ENCODE measurements at places on chromosomes 4 and X.

DNA sequence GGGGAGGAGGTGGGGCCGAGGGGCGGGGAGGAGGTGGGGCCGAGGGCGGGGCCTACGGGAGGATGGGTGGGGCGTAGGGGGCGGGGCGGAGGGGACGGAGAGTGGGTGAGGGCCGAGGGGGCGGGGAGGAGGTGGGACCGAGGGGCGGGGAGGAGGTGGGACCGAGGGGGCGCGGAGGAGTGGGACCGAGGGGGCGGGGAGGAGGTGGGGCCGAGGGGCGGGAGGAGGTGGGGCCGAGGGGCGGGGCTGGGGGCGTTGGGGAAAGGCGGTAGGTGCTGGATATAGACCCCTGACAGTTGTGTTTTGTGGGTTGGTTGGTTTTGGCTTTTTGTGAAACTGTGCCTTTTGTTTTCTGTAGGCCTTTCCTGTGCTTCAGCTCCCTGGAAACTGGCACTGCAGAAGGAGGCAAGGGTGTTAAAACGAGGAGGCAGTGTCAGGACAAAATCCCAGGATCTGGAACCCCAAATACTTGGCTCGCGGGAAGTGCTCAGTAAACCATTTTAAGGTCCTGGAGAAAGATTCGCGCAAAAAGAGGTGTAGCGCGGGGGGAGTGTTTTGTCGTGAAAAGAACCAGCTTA is 580 bp upstream of the MMGT1 start:
- peak; percentile 61 for DNase-seq

GRCh38 chrX:4876268-4876667 is 1162.8 kb upstream of the PRKX start:
- DNase-seq, result no peak

DNA sequence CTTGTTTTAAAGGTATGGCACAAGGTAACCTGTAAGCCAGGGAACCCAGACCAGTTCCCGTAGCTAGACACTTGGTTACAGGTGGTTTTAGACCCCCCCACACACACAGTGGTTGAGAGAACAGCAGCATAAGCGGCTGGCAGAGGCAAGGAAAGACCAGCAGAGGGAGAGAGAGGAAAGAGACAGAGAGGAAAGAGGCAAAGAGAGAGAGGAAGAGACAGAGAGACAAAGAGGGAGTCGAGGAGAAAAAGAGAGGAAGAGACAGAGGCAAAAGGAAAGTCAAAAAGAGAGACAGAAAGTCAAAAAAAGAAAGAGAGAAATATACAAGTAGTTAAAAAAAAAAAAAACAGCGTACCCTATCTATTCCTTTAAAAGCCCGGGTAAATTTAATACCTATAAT is 19.5 kb upstream of the PCSK1N start:
- DNase-seq, result no peak

DNA sequence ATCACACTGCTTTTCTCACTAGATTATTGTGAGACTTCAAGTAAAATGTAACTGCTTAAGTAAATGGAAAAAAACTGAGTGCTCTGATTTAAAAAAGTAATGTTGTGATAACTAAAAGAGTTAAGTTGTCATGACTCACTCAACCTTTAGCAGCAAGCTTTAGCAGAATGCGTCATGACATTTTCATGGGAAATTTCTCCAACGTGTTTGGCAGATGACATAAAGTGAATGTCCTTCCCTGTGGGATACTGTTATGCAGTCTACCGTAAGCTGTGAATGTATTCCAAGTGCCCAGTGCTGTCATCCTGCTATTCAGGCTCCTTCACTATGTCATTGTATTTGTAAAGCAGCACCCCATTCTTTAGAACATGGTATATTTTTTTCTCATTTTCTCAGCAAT is 136.2 kb downstream of the CPXCR1 start:
- DNase-seq, result no peak

DNA sequence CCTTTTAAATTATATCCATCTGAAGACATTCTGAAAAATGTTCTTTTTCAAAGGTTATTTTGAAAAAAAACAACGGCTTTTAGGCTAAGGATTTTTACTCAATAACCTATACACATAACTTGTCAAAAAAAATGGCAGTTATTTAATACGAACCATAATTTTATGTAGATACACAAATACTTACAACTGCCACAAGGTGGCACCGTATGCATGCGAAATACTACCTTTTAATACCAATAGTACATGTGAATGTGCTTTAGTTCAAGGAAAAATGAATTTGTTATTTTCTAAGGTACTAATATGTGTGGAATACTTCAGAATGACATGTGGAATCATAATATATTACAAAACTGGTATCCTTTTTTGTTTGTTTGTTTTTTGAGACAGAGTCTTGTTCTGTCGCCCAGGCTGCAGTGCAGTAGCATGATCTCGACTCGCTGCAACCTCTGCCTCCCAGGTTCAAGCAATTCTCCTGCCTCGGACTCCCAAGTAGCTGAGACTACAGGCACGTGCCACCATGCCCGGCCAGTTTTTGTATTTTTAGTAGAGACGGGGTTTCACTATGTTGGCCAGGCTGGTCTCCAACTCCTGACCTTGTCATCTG is 4.6 kb upstream of the MAD2L1 start:
- DNase-seq, result no peak

DNA sequence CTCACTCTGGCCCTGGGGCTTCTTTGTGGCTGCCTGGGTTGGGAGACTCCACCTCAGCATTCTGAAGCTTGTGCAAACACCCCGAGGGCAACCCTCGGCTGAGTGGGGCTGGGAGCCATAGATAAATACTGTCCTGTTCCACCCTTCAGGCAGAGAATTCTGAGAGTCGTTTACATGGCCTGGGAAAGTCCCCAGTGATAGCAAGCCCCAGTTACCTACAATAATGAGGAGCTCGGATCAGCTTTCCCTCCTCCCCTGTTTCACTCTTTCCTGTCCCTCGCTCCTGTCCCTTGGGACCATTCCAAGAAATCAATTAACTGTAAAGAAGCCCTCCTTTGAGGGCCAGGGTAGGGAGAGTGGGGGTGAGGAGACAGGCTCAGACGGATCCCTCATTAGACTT is 31.6 kb upstream of the DDX3X start:
- no peak for DNase-seq

DNA sequence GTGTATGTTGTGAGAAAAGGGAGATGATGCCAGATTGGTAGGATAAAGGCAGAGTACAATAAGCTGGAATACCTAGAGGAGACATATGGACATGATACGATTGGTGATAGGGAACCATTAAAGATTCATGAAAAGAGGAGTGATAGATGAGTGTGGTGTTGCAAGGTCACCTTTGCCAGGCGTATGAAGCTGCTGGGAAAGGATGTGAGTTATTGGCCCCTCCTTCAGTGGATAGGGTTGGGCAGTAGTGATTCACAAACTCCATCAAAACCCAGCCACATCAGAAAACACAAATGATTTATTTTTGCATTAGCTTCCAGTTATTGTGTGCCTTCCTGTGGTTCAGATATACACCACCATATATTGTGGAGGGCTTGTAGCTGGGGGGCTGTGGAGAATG is 34.3 kb downstream of the TMEM164 start:
- no peak for DNase-seq

GRCh38 chrX:85375333-85375738 is 4.1 kb downstream of the POF1B start:
- no peak for DNase-seq

DNA sequence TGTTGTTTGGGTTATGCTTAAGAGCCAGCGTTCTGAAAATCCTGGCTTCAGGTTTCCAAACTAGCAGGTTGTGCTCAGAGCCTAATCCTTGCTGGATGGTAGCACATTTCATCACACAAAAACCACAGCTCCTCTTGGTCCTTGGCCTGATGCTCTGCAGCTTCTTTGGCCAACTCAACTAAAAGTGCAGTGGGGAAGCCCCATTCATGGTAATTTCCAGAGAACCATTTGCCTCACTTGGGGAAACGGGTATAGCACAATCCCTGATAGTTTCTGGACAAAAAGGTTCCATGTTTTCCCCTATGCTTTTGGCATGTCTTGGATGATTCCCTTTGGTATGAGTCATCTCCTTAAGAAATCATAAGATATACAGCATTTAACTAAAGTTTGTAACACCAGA is 78.7 kb downstream of the SYNPO2 start:
- DNase-seq, result no peak

DNA sequence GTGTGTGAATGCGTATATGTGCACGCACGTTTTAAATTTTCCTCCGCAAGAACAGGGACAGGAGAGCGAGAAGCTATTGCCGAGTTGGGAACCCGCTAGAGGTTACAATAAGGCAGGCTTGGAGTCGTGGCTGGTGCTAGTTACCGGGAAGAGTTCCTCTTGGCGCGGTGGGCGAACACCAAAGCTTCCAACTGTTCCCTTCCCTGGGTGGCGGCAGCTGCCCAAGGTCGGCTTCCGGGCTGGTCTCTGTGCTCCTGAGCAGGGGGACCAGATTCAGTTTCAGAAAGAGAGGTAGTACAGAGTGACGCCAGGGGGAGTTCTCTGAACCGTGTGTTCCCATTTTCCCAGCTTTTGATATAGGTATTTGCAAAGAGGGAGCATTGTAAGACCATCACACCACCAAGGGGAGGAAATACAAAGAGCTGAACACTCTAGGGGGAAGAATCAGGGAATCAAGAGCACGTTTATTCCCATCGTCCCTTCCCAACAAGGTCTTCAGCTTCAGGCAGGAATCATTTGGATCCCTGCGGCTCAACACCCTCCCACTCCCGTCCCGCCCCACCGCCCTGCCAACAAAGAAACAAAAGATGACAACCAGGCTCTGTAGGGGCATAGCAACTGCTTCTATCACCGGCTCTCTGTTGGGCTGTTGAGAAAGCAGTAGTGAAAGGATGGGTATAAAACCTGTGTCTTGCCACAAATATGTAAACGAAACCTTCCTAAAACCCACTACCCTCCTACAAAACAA is 113.6 kb upstream of the TEX13C start:
- DNase-seq, result no peak

GRCh38 chr4:161167539-161167938 is 996.3 kb downstream of the FSTL5 start:
- DNase-seq, result no peak

DNA sequence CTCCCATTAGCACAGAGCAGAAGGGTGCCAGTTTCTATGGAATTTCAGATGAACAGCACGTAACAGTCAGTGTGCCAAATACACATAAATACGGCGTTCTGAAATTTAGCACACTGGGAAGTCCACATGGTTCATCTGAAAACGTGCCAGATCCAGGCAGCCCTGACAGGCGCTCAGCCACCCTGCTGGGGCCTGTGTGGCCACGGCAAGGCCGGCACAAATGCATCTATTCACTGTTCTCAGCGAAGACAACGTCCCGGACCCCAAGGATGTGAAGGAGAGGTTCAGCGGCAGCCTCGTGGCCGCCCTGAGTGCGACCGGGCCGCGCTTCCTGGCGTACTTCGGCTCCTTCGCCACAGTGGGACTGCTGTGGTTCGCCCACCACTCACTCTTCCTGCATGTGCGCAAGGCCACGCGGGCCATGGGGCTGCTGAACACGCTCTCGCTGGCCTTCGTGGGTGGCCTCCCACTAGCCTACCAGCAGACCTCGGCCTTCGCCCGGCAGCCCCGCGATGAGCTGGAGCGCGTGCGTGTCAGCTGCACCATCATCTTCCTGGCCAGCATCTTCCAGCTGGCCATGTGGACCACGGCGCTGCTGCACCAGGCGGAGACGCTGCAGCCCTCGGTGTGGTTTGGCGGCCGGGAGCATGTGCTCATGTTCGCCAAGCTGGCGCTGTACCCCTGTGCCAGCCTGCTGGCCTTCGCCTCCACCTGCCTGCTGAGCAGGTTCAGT is 15.6 kb downstream of the DGKQ start:
- DNase-seq, result no peak

- no peak for DNase-seq
These were observed 113.0 kb upstream of the MSX1 start for GRCh38 chr4:4746444-4746843.

- no peak for DNase-seq
These were observed 205.7 kb downstream of the AR start for GRCh38 chrX:67749536-67749935.

Data from activated CD8-positive, alpha-beta memory T cell treated with anti-CD3 and anti-CD28 coated beads for 1 hour (primary cell).